ENCODE measurements at places on chromosomes 1 and 21.

GRCh38 chr1:199914546-199914945 lies 113.0 kb upstream of the NR5A2 start:
- H3K4me3 ChIP-seq, result no peak overlapping the region
- no peaks in the 10 kb centered on the region for H3K36me3 ChIP-seq
- H3K27me3 ChIP-seq, result no peaks in the 10 kb centered on the region
- DNase-seq, result no peak
- no peak overlapping the region for H3K27ac ChIP-seq

DNA sequence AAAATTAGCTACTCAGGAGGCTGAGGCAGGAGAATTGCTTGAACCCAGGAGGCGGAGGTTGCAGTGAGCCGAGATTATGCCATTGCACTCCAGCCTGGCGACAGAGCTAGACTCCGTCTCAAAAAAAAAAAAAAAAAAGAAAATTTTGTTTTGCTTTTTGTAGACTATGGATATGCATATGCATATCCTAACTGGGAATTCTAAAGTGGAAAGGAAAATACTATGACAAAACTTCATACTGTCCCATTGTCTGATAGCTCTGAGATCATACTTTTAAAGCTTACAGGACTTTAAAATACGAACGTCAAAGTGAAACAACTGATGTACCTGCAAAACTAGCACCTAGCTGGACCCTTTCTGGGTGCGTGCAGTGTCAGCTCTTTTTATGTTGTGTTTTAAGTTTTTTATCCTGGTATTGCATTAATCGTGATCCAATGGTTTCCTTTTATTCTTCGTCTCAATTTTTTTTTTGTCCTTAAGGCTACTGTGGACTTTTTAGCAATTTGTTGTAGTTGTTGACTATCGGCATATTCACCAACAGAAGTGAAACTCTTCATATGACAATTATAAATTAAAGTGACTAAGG lies 19.2 kb downstream of the SPRTN start:
- no peaks in the 10 kb centered on the region for H3K27me3 ChIP-seq
- no peak overlapping the region for H3K4me3 ChIP-seq
- no peaks in the 10 kb centered on the region for H3K4me1 ChIP-seq
- no peaks in the 10 kb centered on the region for H3K36me3 ChIP-seq
- H3K27ac ChIP-seq, result no peak overlapping the region

DNA sequence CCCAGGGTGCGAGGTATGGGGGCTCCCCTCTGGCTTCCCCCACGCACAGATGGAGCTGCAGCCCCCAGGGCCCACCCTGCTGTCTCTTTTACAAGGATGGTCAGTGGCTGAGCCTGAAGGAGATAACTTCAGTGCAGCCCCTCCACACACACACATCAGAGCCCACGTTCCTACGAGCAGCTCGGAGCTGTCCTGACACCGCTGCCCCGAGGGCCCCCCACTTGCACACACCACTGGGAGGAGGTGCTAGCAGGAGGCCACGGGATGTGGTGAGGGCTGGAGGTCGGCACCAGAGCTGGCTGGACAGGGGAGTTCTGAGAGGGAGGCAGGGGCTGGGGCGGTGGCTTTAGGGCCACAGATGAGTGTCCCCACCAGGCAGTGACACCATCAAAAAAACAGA lies 53.9 kb downstream of the MORN1 start:
- no peak overlapping the region for H3K4me3 ChIP-seq
- peaks cover 22% of the 10 kb centered on the region for H3K27me3 ChIP-seq

DNA sequence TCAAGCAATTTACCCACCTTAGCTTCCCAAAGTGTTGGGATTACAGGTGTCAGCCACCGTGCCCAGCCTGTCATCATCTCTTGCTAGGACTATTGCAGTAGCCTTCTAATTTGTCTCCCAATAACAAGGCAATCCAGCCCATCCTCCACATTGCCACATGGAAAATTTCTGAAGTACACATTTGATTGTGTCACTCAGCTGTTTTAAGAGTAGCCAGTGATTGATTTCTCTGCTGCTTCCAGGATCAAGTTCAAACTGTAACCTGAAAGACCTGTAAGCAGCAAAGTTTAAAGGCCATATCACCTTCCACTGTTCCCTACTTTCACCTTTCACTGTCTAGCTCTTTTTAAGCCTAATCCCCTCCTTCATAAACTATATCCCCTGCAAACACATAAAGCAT lies 7.8 kb upstream of the ELK4 start:
- no peaks in the 10 kb centered on the region for H3K27me3 ChIP-seq
- H3K36me3 ChIP-seq, result no peaks in the 10 kb centered on the region
- no peak overlapping the region for H3K4me3 ChIP-seq

GRCh38 chr1:184366997-184367396 lies 19.8 kb upstream of the C1orf21 start:
- H3K27me3 ChIP-seq, result no peaks in the 10 kb centered on the region
- no peak overlapping the region for H3K27ac ChIP-seq

DNA sequence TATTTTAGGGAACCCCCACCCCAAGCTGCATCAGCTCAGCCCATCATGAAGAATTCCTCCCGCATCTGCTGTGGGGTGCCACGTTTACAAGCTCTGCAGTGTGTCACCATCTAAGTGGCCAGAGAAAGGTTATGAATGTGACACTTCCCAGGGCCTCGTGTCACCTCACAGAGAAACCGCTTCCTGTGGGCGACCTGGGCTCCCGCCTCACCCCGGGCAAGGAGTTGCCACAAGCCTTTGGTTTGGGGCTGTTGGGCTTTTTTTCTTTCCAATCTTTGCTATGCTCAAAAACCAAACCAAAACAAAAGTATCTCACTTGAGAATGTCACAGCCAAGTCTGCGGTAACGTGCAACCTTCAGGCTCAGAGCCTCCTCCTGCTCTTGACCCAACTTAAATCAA lies 82.1 kb upstream of the ARHGEF16 start:
- DNase-seq, result no peak
- H3K4me1 ChIP-seq, result no peaks in the 10 kb centered on the region
- no peaks in the 10 kb centered on the region for H3K36me3 ChIP-seq
- no peak overlapping the region for H3K27ac ChIP-seq
- peaks cover 99% of the 10 kb centered on the region for H3K27me3 ChIP-seq

- DNase-seq, result no peak
- H3K27ac ChIP-seq, result peak overlapping the region; percentile 78
- H3K27me3 ChIP-seq, result no peaks in the 10 kb centered on the region
Observed at GRCh38 chr1:169795687-169796086, 980 bp upstream of the METTL18 start.

DNA sequence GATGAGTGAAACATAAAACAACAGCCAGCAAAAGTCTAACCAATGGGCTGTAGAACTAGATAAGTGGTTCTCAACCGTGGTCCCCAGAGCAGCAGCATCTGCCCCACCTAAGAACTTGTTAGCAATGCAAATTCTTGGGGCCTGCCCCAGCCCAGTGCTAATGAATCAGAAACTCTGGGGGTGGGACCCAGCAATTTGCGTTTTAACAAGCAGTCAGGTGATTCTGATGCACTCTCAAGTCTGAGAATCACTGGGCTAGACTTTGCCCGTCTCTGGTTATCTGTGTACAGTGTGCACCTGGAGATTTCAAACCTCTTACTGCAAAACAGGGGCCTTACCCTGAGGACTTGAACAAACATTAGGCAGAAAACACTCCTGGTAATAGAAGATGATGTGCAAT lies 66.5 kb downstream of the PLXNA2 start:
- no peaks in the 10 kb centered on the region for H3K36me3 ChIP-seq
- no peak for DNase-seq
- peak overlapping the region; percentile 78 for H3K27ac ChIP-seq
- H3K4me3 ChIP-seq, result no peak overlapping the region
- H3K27me3 ChIP-seq, result no peaks in the 10 kb centered on the region
- H3K4me1 ChIP-seq, result peaks cover 64% of the 10 kb centered on the region

DNA sequence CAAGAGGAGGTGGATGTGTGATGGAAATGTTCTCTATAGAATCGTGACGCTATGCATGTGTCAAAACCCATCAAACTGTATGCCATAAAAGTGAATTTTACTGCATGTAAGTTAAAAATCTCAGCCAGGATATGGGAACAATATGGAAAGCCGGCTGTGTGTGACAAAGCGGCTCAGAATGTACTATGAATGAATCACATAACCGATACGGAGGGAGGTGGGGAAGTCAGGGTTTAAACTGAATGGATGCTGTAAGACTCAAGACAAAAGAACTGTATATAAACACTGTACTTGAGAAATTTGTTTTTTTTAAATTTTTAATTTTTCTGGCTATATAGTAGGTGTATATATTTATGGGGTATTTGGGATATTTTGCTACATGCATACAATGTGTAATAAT lies 111.6 kb upstream of the PDE4B start:
- no peaks in the 10 kb centered on the region for H3K27me3 ChIP-seq
- DNase-seq, result no peak
- H3K36me3 ChIP-seq, result no peaks in the 10 kb centered on the region
- H3K4me3 ChIP-seq, result no peak overlapping the region

- DNase-seq, result no peak
- H3K4me3 ChIP-seq, result no peak overlapping the region
- H3K27me3 ChIP-seq, result no peaks in the 10 kb centered on the region
- H3K4me1 ChIP-seq, result no peaks in the 10 kb centered on the region
Observed at GRCh38 chr1:246067432-246068216, 439.5 kb downstream of the SMYD3 start.

DNA sequence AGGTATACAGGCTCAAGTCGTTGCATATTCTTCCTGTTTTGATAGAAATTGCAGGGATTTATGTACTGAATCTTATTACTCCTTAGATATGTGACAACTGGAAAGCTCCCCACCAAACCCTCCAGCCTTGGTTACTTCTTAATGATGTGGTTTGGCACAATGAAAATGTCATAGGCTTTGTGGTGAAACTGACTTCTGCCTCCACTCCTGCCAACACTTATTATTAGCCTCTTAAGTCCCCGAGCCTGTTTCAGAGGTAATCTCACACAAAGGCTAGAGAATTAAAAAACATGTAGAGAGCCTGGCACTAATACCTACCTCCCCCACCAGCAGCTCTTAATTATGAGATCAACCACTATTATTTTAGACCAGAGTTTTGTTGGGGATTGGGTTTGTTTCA lies 4.2 kb downstream of the COX20 start:
- no peak for DNase-seq
- no peaks in the 10 kb centered on the region for H3K27me3 ChIP-seq
- no peak overlapping the region for H3K4me3 ChIP-seq
- no peak overlapping the region for H3K27ac ChIP-seq
- H3K36me3 ChIP-seq, result peaks cover 48% of the 10 kb centered on the region

GRCh38 chr1:91895832-91896556 lies 10.0 kb upstream of the TGFBR3 start:
- no peak for DNase-seq
- no peaks in the 10 kb centered on the region for H3K27me3 ChIP-seq
- H3K4me3 ChIP-seq, result no peak overlapping the region
- peaks cover 28% of the 10 kb centered on the region for H3K4me1 ChIP-seq

GRCh38 chr1:59433440-59433813 lies 136.5 kb downstream of the FGGY start:
- H3K36me3 ChIP-seq, result no peaks in the 10 kb centered on the region
- H3K27me3 ChIP-seq, result no peaks in the 10 kb centered on the region
- DNase-seq, result no peak
- H3K27ac ChIP-seq, result no peak overlapping the region

GRCh38 chr1:159889821-159890252 lies 10.1 kb downstream of the CFAP45 start:
- H3K4me3 ChIP-seq, result no peak overlapping the region
- H3K4me1 ChIP-seq, result peaks cover 26% of the 10 kb centered on the region
- H3K36me3 ChIP-seq, result no peaks in the 10 kb centered on the region
- DNase-seq, result peak; percentile 87
- H3K27ac ChIP-seq, result peak overlapping the region; percentile 74

GRCh38 chr1:225987491-225988316 lies 11.4 kb downstream of the SDE2 start:
- H3K27ac ChIP-seq, result no peak overlapping the region
- H3K4me1 ChIP-seq, result no peaks in the 10 kb centered on the region
- H3K36me3 ChIP-seq, result peaks cover 53% of the 10 kb centered on the region
- DNase-seq, result peak; percentile 41

- no peaks in the 10 kb centered on the region for H3K27me3 ChIP-seq
- peak overlapping the region; percentile 94 for H3K27ac ChIP-seq
- peaks cover 38% of the 10 kb centered on the region for H3K4me1 ChIP-seq
- DNase-seq, result peak; percentile 55
- H3K4me3 ChIP-seq, result no peak overlapping the region
- no peaks in the 10 kb centered on the region for H3K36me3 ChIP-seq
Observed at GRCh38 chr1:28136169-28136921, 40.1 kb downstream of the PTAFR start.

GRCh38 chr1:77781683-77782082 lies 2.2 kb downstream of the MIGA1 start:
- no peak for DNase-seq
- no peak overlapping the region for H3K4me3 ChIP-seq
- peaks cover 25% of the 10 kb centered on the region for H3K36me3 ChIP-seq

DNA sequence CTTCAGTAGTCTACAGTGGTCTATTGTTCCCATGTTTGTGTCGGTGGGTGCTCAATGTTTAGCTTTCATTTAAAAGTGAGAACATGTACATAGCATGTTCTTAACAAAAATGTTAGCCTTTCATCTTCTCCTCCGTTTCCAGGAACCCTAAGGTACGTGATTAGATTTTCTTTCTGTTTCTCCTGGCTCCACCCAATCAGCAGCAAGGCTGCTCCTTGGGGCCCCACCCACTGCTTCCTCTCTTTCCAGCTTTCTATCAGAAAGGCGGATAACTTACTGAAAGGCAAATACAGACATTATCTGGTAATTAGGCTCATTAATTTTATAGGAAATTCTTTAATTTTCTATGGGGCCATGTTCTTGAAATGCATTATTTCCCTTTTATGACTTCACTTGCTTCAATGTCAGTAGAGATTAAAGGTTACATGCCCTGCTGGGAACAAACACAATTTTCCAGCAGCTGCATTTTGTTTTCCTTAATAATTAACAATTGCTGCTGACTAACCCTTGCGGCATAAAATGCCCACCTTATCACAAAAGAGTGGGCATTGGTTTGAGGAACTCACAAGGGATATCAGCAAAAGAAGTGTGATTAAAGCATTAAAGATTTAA lies 324.9 kb upstream of the SNX7 start:
- no peaks in the 10 kb centered on the region for H3K4me1 ChIP-seq
- H3K27me3 ChIP-seq, result no peaks in the 10 kb centered on the region
- no peak overlapping the region for H3K4me3 ChIP-seq

DNA sequence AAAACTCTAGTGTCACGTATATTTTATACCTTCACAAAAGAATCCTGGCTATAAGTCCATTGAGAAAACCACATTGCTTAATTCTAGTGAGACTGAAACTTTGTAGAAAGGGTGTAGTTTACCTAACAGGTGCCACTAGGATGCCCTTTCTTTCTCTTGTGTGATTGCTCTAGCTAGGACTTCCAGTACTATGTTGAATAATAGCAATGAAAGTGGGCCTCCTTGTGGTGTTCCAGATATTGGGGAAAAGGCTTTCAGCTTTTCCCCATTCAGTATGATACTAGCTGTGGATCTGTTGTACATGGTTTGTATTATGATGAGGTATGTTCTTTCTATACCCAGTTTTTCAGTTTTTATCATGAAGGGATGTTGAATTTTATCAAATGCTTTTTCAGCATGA lies 39.7 kb upstream of the CHODL start:
- H3K4me1 ChIP-seq, result no peaks in the 10 kb centered on the region
- no peak for DNase-seq
- H3K27me3 ChIP-seq, result no peaks in the 10 kb centered on the region
- no peak overlapping the region for H3K27ac ChIP-seq
- no peaks in the 10 kb centered on the region for H3K36me3 ChIP-seq

GRCh38 chr1:112906150-112906698 lies 49.8 kb downstream of the SLC16A1 start:
- H3K4me3 ChIP-seq, result no peak overlapping the region
- H3K4me1 ChIP-seq, result peaks cover 54% of the 10 kb centered on the region
- H3K27ac ChIP-seq, result peak overlapping the region; percentile 84
